ENCODE measurements at places on chromosomes 6 and 20. TPM values are rescaled to one million over a fixed set of nuclear protein-coding genes. Genes with fewer than 3 reads are reported as not detected.

GRCh38 chr20:38435555-38435939, 419 bp upstream of the SNHG17 start:
- H3K36me3 ChIP-seq, result peaks cover 46% of the 10 kb centered on the region
- peak overlapping the region; percentile 96 for H3K27ac ChIP-seq
- peak overlapping the region; percentile 96 for H3K4me3 ChIP-seq
- DNase-seq, result no peak
- H3K27me3 ChIP-seq, result peaks cover 2% of the 10 kb centered on the region

DNA sequence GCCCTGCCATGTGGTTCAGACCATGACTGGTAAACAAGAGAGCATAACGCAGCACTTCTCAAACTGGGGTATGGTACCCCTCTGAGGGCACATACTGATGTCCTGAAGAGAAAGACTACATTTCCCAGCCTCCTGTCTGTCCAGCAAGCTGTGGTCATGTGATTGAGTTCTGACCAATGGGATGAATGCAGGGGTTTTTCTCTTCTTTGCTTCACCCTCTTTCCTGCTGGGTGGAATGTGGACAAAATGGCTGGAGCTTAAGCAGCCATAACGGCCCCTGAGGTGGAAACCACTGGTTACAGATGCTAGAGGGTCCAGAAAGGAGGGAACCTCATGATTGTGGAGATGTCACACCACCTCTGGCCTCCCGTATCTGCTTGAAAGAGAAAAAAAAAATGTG, 19.4 kb upstream of the KCNB1 start:
- H3K27me3 ChIP-seq, result peaks cover 24% of the 10 kb centered on the region
- H3K27ac ChIP-seq, result no peak overlapping the region
- H3K4me3 ChIP-seq, result no peak overlapping the region
- H3K36me3 ChIP-seq, result no peaks in the 10 kb centered on the region
- H3K4me1 ChIP-seq, result no peaks in the 10 kb centered on the region

DNA sequence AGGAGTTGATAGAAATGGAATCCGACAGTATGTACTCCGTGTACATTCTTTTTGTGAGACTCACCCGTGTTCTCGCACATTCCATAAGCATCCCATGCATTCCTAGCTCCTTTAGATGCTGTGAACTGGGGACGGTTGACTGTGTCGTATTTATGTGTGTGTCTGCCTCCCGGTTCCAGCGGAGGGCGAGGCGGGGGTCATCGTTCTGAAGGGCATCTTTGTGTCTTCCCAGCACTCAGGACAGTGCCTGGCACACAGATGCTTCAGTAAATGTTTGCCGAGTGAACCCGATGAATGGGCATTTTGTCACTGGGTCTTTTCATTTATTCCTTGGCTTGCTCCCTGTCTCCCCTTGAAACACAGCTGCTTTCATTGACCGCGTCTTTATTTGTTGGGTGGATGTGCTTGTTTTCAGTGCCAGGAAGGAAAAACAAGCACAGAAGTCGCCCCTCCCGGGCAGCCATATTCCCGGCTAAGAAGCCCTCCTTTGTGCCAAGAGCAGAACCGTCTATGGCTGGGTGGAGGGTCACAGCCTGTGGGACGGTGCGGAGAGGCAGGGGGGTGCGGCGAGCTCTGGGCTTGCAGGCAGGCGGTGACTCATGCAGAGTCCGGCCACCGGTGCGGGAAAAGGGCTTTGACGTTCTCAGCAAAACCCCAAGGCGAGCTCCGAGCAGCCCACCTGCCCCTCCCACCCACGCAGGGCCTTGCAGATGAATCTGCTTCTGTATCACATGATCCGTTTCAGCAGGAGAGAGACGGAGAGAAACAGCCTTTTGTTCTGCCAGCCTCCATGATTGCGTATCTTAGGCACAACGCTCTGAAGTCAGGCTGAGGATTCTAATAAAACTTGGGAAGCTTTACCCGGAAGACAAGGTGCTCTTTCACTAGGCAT, 11.2 kb upstream of the PSMG4 start:
- H3K36me3 ChIP-seq, result no peaks in the 10 kb centered on the region
- peaks cover 6% of the 10 kb centered on the region for H3K4me1 ChIP-seq
- H3K27me3 ChIP-seq, result peaks cover 53% of the 10 kb centered on the region
- no peak overlapping the region for H3K4me3 ChIP-seq

- peaks cover 4% of the 10 kb centered on the region for H3K36me3 ChIP-seq
- no peaks in the 10 kb centered on the region for H3K27me3 ChIP-seq
- H3K27ac ChIP-seq, result no peak overlapping the region
Observed at GRCh38 chr6:20770773-20771172, 236.5 kb downstream of the CDKAL1 start.

Gene NRN1
- total RNA-seq, result 4.8 TPM

- H3K27me3 ChIP-seq, result peaks cover 4% of the 10 kb centered on the region
- no peaks in the 10 kb centered on the region for H3K4me1 ChIP-seq
- no peak overlapping the region for H3K4me3 ChIP-seq
- no peaks in the 10 kb centered on the region for H3K36me3 ChIP-seq
Observed at GRCh38 chr20:59568509-59569024, 35.8 kb upstream of the PHACTR3 start.

Gene XKR7
- not detected for total RNA-seq

GRCh38 chr20:16904751-16905150, 156.6 kb downstream of the OTOR start:
- H3K27ac ChIP-seq, result no peak overlapping the region
- no peaks in the 10 kb centered on the region for H3K27me3 ChIP-seq
- H3K36me3 ChIP-seq, result no peaks in the 10 kb centered on the region
- no peak for DNase-seq
- H3K4me3 ChIP-seq, result no peak overlapping the region

- H3K4me1 ChIP-seq, result peaks cover 64% of the 10 kb centered on the region
- peaks cover 52% of the 10 kb centered on the region for H3K36me3 ChIP-seq
- DNase-seq, result peak; percentile 76
- peak overlapping the region; percentile 96 for H3K27ac ChIP-seq
Observed at GRCh38 chr6:149482545-149483333, 2.1 kb downstream of the ZC3H12D start.

DNA sequence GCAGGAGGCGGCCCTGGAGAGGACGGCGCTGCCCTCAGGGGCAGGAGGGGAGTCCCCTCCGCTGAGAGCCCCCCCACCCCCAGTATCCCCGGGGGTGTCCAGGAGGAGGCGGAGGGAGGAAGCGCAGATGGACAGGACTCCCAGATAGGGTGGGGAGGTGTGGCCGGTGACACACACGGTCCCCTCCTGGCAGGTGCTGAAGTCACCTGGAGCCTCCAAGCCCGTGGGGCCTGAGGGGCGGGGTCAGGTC, 1.4 kb downstream of the STMN3 start:
- no peak for DNase-seq
- peak overlapping the region; percentile 83 for H3K4me3 ChIP-seq
- H3K27me3 ChIP-seq, result peaks cover 8% of the 10 kb centered on the region

GRCh38 chr20:10936786-10937185, 263.0 kb upstream of the JAG1 start:
- DNase-seq, result no peak
- H3K27me3 ChIP-seq, result no peaks in the 10 kb centered on the region
- H3K4me3 ChIP-seq, result no peak overlapping the region
- H3K4me1 ChIP-seq, result no peaks in the 10 kb centered on the region

GRCh38 chr6:136067731-136068341, 182.3 kb downstream of the MTFR2 start:
- no peak for DNase-seq
- peaks cover 3% of the 10 kb centered on the region for H3K36me3 ChIP-seq
- no peaks in the 10 kb centered on the region for H3K27me3 ChIP-seq
- H3K4me1 ChIP-seq, result no peaks in the 10 kb centered on the region
- no peak overlapping the region for H3K4me3 ChIP-seq
- no peak overlapping the region for H3K27ac ChIP-seq

GRCh38 chr6:104540743-104541142, 319.0 kb downstream of the HACE1 start:
- no peak overlapping the region for H3K27ac ChIP-seq
- H3K27me3 ChIP-seq, result peaks cover 10% of the 10 kb centered on the region
- H3K36me3 ChIP-seq, result no peaks in the 10 kb centered on the region
- H3K4me3 ChIP-seq, result no peak overlapping the region
- no peak for DNase-seq

DNA sequence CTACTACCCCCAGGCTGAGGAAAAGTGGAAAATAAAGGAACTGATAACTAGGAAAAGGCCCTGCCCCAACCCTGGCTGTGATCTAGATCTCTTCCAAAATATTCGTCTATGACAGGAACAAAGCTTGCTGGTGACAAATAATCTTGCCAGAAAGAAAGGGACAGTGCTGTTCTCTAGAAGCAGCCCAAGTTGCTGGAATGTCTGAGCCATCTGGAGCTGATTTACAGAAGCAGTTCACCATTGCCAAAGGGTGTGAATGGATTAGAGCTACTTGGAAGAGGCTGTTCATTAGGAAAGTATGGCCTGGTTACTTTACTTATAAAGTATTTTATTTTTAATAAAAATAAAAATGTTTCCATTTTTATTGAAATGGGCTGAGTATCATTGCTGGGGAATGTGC, 146.3 kb downstream of the EPM2A start:
- H3K4me3 ChIP-seq, result no peak overlapping the region
- H3K27me3 ChIP-seq, result no peaks in the 10 kb centered on the region
- H3K4me1 ChIP-seq, result no peaks in the 10 kb centered on the region

GRCh38 chr6:19157486-19157885, 679.7 kb upstream of the ID4 start:
- H3K4me1 ChIP-seq, result no peaks in the 10 kb centered on the region
- no peak overlapping the region for H3K4me3 ChIP-seq

GRCh38 chr6:82348130-82348529, 15.5 kb upstream of the TPBG start:
- no peaks in the 10 kb centered on the region for H3K27me3 ChIP-seq
- no peak for DNase-seq
- H3K36me3 ChIP-seq, result no peaks in the 10 kb centered on the region
- H3K4me3 ChIP-seq, result no peak overlapping the region
- H3K27ac ChIP-seq, result no peak overlapping the region
- H3K4me1 ChIP-seq, result no peaks in the 10 kb centered on the region

DNA sequence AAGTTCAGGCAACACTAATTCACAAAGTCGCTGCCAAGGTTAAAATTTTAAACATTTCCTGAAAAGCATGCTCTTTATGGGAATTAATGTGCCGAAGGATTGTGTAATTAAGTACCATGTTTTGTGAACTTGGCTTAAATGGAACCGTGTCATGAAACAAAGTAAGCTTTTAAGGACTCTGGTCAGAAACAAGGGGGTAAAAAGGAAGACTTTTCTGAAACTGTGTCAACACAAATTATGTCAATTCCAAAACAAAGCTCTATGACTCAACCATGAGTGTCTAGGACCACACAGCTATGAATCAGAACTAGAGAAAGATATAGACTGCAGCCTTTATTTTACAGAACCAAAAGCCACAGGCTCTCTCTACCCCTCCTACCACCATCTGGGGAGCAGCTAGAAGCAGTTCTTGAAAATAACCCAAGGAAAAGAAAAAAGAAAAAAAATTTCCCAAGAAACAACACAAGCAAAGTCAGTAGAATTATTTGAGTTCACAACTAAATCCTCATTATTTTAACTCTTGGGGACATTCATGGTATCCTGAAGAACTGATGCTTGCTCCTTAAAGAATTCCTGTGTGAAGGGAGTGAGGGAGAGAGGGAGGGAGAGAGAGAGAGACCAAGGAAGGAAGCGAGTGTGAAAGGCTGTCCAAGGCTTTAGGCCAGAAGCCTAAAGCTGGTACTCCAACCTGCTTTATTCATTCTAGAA, 81.9 kb downstream of the ZMYND8 start:
- peak overlapping the region; percentile 71 for H3K4me3 ChIP-seq
- peaks cover 37% of the 10 kb centered on the region for H3K4me1 ChIP-seq
- DNase-seq, result peak; percentile 74
- peaks cover 54% of the 10 kb centered on the region for H3K36me3 ChIP-seq
- no peaks in the 10 kb centered on the region for H3K27me3 ChIP-seq

GRCh38 chr6:9606435-9607134, 808.3 kb downstream of the TFAP2A start:
- H3K27me3 ChIP-seq, result no peaks in the 10 kb centered on the region
- DNase-seq, result no peak
- H3K27ac ChIP-seq, result no peak overlapping the region
